Activated T-cell treated with anti-CD3 and anti-CD28 coated beads, Interleukin-2, amount 50 U/mL, for 48 hours (primary cell): ENCODE measurements at places on chromosomes 3 and 15.

GRCh38 chr15:99019558-99020540 is 12.3 kb upstream of the PGPEP1L start:
- DNase-seq: no peak

DNA sequence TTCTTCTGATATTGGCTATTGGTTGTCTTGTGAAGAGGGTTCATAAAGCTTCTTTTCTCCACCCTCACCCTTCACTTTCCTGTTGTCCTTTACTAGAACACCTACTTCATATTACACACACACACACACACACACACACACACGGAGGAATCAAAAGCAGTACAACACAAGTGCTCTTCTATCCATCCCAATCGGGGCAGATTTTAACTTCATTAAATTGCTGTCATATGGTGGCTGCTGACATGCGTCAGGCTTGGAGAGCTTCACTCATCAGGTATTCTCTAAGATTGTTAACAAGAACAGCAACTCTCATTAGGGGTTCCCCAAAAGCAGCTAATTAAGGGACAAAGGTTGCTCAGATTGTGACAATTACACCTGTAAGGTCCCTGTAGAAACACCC is 239.1 kb upstream of the MEIS2 start:
- no peak for DNase-seq

DNA sequence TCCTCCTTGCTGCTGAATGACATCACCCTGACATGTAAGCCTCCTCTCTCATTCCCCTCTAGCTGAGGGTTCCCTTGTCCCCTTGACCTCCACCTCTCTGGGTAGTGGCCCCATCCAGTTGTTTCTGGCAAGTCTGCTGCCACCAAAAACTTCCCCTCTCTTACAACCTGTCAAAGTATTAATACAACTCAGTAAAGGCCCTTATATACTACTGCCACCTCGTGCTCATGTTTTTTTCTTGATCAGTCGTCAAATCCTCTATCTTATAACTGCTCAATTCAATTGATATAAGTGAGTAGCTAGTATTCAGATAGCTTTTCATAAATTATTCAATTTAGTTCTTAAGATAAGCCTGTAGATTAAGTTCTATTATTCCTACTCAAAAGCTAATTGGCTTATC is 249.6 kb downstream of the MBNL1 start:
- DNase-seq: no peak

- DNase-seq: no peak
Measured at GRCh38 chr3:148101061-148101460, 596.6 kb upstream of the AGTR1 start.

DNA sequence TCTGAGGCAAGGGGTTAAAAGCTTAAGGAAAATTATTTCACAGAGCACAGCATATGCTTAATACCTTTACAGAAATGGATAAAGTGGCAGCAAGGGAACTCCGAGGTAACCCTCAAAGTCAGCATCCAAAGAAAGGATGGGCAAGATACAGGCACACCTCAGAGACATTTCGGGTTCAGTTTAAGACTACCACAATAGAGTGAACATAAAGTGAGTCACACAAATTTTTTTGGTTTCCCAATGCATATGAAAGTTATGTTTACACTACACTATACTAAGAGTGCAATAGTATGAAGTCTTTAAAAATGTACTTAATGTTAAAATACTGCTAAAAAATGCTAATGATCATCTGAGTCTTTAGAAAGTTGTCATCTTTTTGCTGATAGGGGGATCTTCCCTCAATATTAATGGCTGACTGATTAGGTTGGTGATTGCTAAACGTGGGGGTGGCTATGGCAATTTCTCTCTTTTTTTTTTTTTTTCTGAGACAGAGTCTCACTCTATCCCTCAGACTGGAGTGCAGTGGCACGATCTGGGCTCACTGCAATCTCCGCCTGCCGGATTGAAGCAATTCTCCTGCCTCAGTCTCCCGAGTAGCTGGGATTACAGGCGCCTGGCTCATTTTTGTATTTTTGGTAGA is 10.0 kb downstream of the UBR1 start:
- DNase-seq: no peak

- DNase-seq: no peak
Measured at GRCh38 chr15:63255489-63255990, 21.9 kb upstream of the APH1B start.

GRCh38 chr15:50828610-50829206 is 63.2 kb upstream of the SPPL2A start:
- DNase-seq: no peak

DNA sequence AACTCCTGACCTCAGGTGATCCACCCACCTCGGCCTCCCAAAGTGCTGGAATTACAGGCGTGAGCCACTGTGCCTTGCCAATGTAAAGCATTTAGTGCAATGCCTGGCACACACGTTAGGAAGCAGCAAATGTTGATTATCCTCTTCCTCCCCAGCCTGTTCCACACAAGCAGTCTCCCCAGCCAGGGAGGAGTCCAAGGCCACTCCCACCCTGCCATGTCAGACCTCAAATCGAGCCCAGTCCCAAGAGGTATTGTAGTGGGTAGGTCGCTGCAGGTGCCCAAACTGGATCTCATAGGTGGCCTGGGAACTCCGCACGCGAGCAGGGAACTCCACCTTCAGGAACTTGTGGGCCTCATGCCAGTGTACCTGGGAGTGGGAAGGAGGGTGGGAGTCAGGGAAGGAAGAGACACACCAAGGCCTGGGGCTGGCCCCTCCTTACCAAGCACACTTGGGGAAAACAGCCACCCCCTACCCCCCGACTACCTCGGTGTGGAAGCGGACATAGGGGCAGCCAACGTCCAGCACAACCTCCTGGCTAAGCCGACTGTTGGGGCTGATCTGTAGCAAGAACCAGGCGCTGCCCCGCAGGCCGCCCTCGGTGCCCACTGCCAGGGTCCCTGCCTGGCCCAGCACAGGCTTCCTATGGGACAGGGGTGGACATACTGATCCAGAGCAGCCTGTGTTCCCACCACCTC is 10.3 kb downstream of the MAN2C1 start:
- no peak for DNase-seq

DNA sequence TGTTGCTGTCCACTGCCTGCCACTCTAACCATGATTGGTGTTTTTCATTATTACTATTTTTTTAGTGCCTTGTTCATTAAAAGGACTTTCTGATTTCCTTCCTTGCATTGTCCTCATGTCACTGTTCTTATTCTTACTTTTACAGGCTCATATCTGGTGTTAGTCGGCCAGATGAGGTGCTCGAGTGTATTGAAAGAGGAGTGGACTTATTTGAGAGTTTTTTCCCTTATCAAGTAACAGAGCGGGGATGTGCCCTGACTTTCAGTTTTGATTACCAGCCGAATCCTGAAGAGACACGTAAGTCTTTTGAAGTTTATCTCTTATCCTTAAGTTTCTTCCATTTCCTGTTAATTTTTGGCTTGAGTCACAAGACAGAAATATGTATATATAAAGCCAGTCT is 23.2 kb downstream of the QTRT2 start:
- DNase-seq: no peak

DNA sequence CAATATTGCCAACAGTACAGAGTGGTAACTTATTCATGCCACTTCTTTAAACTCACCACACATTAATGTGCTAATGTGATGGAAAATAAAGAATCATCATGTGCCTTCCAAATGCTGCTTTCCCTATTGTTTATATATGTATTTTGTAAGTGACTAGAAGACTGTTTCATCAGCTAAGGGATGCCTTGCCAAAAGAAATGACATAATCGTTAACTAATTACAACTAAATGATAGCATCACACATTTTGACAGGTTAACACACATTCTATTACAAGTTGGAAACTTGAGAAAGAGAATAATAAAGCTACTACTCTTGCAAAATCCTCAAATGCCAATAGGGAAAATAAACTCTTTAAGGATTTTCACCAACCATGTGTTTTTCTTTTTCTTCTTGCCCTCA is 329.9 kb upstream of the AGTR1 start:
- no peak for DNase-seq

DNA sequence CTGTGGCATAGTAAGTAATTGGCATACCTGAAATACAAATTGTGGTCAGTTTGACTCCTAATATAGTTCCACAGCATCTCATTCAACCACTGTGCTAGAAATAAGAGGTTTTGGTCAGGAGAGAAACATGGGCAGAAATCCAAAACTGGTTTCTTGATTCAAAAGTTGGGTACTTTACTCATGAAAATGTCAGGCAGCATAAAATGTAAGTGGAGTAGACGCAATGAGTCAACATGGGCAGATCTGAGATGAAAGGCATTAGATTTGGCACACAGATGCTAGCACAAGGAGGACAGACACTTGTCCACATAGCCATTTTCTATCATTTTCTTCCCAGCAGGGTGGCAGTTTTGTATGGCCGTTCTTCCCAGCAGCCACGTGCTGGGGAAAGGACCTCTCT is 255.8 kb upstream of the CDIN1 start:
- no peak for DNase-seq

DNA sequence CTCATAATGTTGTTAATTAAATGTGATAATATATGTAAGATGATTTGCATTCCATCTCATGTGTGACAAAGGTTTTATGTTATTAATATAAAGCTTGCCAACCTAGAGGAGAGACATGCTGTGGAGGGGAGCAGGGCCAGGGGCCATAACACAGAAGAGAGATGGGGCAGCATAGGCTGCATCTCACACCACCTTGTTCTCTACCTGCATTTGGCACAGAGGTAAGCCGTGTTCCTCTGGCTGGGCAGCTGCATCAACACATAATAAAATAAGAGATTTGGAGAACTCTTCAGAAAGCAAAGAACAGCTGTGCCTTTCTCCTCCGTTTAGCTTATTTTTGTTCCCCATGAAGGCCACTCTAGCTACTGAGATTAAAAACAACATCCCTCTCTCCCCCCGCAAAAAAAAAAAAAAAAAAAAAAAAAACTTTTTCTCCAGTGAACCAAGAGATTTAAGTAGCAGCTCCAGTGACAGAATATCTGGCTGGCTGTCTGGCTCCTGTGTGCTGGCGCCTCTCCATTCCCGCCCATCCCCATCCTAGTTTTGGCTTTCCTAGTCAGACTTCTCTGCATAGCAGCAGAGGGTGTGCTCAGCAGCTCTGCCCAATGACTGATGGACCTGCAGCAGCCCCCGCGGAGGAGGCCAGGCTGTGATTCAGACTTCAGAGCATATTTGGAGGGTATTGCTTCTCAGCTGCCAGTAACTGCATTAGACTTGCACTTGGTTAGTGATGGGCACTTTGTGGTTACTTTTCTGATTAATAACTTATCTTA is 52.2 kb upstream of the STXBP5L start:
- no peak for DNase-seq

DNA sequence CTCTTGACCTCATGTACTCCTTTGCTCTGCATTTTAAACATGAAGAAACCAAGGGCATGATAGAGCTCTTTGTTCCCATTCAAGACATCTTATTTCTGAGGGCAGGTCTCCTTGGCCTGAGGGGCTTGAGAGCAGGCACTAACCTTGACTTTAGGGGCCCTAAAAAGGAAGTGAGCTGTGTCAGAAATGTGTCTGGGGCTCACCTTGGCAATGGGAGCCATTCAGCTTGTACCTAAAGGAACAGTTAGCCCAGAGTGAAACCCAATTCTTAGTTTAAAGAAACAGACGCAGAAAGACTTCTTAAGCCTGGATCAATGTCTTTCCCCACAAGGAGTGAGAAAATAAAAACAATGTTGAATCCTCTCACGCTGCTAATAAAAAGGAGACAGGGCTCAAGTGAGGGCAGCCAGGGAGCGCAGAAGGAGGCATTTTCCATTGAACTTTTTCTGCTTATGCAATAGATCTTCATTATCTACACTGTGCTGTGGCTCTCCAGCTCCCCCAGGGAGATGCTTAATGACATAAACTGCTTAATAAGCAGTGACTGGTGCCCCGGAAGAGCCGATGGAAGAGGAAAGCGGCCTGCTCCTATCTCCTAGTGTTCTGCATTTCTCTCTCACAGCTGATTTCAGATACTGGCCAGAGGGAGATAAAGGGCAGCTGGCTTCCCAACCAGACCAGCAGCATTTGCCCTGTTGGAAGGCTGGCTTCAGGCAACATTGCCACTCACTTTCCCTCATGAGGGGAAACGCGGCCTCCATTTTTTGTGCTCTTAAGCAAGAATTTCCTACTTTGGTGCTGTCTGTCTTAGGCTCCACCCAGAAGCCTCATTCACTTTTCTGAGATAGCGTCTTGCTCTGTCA is 152.0 kb downstream of the OPA1 start:
- DNase-seq: no peak

DNA sequence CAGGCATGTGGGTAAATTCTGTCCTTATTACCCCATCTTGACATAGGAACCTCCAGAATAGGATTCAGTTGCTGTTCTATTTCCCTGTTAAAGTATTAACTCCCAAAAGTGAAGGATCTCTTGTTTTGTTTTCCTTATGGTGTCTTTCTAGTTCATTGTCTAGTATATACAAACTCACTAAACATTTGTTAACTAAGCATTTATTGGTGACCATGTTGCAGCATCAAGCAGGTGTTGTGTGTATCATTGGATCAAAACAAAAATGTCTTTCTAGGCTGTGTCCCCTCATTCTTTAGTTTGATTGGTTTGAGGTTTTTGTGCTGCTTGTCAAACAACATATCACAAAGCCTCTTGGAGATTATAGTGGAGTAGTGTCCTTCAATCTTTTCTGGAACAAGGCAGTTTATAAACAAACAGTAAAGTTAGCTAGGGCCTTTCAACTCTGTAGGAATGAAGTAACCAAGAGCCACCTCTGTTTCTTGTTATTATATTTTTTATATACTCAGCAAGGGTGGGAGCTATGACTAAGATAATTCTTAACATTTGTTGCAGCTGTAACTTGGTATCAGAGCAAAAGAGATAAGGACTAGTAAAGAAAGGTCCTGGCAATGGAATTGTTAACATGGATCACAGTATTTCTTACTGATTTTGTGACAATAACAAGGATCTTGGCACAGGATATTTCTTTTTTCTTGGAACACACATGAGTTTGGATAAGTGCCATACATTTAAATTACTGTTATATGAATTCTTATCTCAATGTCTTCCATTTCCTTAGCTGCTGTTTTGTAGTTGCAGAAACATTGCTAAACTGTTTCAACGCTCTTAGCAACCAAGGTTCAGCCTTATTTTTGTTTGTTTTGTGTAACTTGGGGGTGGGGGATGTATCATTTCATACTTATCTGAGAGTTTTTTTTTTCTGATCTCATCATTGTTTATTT is 49.3 kb downstream of the TMOD3 start:
- no peak for DNase-seq

GRCh38 chr3:188779281-188779980 is 392.3 kb upstream of the TPRG1 start:
- no peak for DNase-seq

- DNase-seq: no peak
Measured at GRCh38 chr3:188974856-188975599, 196.7 kb upstream of the TPRG1 start.

DNA sequence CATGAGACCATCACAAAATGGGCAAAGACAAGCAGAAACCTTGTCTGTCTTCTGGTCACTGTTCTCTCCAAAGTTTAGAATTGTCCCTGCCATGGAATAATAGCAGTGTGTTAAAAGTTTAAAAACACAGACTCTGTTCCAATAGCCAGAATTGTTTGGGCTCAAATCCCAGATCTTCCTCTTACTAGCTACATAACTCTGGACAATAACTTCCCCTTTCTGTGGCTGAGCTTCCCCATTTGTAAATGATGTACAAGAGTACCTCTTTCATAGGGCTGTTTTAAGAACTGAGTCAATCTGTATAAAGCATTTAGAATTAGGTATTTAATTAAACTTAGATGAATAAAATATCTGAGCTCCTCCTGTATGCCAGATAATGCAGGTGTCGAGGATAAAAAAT is 623.0 kb downstream of the NTRK3 start:
- no peak for DNase-seq

- no peak for DNase-seq
Measured at GRCh38 chr3:130846181-130846580, 47.7 kb upstream of the ATP2C1 start.

GRCh38 chr15:31579976-31580375 is 253.3 kb downstream of the KLF13 start:
- no peak for DNase-seq

- no peak for DNase-seq
Measured at GRCh38 chr3:170893895-170894294, 14.5 kb downstream of the EIF5A2 start.
